ENCODE measurements at places on chromosomes 7 and 10. TPM values are rescaled to one million over a fixed set of nuclear protein-coding genes. Genes with fewer than 3 reads are reported as not detected.
A peak's percentile ranks its signal among the peaks of the same experiment; 100 is the strongest.

DNA sequence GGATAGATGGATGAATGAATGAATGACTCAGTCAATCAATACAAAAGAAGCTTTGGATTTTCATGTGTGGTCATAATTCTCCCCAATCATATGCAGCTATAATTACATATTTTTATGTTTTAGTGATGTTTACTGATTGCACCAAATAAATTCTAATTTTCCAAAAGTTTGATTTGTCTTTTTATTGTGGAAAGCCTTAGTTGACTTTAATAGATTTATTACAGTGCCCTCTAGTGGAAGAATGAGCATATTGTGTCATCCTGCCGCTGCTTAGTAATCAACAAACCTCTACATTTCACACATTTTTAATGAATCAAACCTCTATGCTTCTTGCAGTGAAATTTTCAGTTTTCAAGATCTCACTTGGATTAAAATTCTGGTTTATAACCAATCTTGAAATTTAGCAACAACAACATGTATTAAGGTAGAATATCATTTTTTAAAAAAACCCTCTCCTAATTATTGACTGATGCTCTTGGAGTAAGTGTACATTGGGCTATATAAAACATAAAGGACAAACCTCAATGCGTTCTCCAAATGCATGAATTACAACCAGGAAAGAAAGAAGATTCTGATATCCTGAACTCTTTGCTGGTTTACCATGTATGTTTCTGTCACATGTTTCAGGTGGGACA lies 55.6 kb upstream of the PNLIP start:
- DNase-seq = no peak

DNA sequence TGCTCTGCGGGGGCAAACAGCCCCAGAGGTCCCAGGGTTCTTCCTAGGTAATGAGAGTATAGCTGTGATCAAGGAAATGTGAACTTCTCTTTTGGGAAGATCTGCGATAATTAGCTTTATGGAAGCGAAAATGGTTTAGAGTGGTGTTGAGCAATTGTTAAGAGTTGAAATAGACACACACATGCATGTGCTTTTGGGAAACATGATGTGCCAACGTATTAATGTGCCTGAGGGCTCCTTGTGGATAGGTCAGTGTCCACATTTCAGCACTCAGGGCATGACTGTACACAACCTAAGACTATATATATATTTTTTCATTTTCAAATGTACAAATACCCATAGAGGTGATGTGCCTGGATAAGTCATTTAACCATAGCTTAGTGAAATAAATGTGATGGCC lies 67.0 kb downstream of the GSDME start:
- DNase-seq = no peak

GRCh38 chr10:131531265-131532190 lies 220.0 kb upstream of the TCERG1L start:
- no peak for DNase-seq

Gene SPDYE2B
- not detected for total RNA-seq

DNA sequence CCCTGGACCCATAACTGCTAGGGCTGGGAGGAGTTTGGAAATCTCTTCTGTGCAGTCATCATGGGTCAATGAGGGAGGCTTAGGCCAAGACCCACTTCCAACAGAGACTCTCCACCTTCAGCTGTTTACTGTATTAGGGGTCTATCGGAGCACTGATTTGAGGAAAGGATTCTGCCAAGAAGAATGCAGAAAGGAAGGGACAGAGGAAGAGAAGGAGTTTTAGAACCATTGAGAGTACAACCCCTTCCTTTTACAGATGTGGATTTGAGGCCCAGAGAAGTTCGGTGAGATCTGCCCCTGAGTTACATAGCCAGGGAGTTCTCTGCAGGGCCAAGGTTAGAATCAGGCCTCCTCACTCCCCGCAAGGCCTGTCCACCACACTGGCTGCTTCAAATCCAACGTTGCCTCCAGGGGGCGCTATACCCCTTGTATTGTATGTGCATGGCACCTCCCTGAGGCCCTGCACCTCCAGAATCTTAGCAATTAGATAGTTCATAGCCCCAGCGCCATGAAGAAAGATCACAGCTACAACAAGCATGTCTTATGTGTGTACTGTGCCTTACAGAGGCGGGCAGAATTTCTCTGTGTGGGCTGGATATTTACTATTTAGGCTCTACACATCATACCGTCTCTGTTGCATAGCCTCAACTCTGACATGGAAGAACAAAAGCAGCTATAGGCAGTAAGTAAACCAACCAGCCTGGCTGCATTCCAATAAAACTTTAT lies 246.8 kb downstream of the SKIDA1 start:
- DNase-seq = peak; percentile 61

Gene SORCS1
- not detected for total RNA-seq

DNA sequence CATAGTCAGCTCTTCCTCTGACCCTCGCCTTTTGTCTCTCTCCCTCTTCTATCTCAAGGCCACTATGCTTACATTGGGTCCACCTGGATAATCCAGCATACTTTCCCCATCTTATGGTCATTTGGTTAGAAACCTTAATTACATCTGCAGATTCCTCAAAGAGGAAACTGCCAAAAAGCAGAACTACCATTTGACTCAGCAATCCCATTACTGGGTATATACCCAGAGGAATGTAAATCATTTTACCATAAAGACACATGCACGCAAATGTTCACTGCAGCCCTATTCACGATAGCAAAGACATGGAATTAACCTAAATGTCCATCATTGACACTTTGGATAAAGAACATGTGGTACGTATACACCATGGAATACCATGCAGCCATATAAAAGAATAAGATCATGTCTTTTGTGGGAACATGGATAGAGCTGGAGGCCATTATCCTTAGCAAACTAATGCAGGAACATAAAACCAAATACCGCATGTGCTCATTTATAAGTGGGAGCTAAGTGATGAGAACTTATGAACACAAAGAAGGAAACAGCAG lies 114.8 kb upstream of the NPY start:
- no peak for DNase-seq

DNA sequence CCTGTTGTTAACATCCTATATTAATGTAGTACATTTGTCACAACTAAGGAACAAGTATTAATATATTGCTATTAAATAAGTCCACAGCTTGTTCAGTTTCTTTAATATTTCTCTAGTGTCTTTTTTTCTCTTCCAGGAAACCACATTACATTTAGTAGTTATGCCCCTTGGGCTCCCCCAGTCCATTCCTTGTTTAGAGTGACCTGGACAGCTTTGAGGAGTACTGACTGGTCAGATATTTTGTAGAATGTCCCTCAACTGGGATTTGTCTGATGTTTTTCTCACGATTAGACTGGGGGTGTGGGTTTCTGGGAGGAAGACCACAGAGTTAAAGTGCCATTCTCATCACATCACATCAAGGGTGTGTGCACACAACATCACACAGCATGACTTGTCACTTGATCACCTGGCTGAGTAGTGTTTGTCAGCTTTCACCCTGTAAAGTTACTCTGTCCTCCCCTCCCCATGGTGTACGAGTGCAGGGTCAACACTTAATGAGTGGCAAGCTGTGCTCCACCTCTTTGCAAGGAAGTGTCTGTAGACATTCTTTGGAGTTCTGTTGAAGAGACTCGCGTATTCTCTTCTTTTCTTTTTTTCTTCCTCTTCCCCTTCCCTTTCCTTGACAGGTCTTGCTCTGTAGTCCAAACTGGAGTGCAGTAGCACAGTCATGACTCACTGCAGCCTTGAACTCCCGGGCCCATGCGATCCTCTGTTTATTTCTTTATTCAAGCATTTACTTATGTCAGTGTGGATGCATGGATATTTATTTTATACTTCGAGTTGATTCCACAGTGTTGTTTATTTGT lies 10.2 kb downstream of the LMTK2 start:
- DNase-seq = no peak

Gene MYH16
- not detected for total RNA-seq

Gene ATAD1
- total RNA-seq = 62.3 TPM

GRCh38 chr10:12945690-12946359 lies 55.7 kb downstream of the CCDC3 start:
- no peak for DNase-seq

- no peak for DNase-seq
These were observed 856 bp downstream of the SSMEM1 start for GRCh38 chr7:130208516-130208915.

Gene TRIM50
- total RNA-seq = not detected

- DNase-seq = no peak
These were observed 30.7 kb downstream of the CNNM2 start for GRCh38 chr10:102948786-102949185.

DNA sequence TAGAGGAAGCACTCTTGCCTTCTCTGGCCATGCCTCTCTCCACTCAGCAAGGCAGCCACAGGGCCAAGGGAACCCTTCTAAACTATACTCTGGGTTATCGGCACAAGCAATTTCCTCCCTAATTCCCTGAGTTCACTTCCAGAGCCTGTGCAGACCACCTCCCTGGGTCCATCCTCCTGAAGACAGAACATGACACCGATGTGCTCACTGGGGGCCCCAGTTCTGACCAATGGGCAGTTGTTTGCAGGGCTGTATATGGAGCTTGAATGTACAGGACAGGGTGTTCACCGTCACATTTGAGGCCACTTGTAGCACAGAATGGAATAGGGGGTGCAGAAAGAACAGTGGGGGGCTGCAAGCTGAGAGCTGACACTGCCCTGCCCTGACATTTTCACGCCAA lies 77.7 kb downstream of the TFEC start:
- no peak for DNase-seq

DNA sequence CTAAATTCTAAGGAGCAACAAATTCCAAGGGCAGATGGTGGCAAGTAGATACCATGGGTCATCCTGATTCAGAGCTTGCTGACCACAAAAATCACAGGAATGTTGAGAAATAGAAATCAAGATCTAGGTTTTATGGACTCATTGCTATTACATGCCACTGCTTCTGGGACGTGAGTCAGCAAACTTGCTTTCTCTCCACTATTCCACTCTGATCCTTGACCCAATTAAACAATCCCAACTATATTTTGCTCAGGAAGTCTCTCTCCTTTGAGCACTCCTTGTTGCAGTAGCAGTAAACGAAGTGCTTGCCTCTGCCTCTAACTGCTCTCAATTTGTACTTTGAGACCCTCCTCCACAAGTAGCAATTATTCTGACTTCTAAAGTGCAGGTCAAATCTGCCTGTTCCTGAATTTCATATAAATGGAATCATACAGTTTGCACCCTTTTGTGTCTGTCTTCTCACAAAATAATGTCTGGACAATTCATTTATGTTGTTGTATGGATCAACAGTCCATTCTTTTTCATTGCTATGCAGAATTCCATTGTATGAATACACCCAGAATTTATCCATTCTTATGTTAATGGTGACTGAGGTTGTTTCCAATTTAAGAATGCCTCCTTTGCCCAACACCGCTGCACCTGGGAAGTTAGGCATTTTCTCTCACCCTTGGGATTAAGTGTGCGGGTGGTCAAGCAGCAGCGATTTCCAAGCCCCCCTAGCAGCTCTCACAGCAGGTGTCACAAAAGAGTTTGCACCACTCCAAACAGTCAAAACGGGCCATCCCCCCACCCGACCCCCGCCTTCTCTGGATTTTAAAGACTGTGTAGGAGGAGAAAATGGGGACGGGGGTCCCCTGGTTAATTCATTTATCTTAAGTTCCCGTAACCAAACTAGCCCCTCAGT lies 35.9 kb downstream of the ACSM6 start:
- no peak for DNase-seq

- no peak for DNase-seq
These were observed 2.5 kb downstream of the NXPH1 start for GRCh38 chr7:8435590-8436545.

DNA sequence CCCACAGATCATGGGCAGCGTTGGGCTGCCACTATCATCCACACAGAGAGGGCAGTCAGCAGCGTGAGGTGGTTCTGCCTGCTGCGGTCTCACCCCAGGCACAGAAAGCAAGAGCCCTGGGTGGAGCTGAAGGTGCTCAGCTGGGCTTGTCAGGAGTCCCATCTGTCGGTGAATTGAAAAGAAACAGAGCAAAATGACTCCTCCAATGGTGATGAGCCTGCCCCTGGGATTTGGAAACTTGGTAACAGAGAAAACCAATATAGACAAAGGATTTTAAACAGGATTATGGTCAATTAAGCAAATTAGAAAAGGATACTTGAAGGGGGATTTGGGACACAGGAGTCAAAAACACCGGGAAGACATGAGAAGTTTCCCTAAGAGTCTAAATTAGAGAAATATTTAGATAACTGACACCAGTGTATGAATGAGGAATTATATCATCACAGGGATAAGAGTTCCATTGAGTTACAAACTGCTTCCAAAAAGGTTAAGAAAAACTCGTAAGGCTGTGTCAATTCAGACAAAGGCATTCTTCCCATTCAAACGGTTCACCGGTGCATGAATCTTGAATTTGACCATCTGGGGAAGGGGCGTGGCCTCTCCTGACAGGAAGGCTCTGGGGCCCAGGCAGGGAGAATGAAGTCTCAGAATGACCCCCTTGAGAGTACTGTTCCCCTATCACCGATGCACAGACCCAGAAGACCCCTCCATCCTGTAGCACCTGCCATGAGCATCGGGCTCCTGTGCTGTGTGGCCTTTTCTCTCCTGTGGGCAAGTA lies 70.0 kb upstream of the PRSS58 start:
- no peak for DNase-seq

Gene CREB3L2
- 23.9 TPM for total RNA-seq

DNA sequence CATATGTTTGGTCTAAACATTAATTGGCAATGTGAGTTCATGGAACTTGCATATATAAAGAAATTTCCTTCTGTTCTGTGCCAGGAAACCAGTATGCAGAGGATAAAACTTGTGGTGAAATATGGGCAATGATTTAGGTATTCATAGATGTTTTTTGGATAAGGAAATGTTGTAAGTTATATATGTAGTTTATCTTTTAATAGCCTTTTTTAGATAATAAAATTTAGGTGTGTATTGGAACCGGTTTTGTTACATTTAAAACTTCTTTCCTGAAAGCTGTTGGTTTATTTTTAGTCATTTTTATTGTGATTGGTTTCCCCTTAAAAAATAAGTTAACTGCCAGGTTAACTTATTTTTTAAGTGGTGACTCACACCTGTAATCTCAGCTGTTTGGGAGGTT lies 22.1 kb downstream of the TAX1BP1 start:
- no peak for DNase-seq

GRCh38 chr10:48905311-48905710 lies 34.3 kb downstream of the LRRC18 start:
- DNase-seq = no peak

- DNase-seq = no peak
These were observed 19.4 kb downstream of the WBP1L start for GRCh38 chr10:102763037-102763607.

DNA sequence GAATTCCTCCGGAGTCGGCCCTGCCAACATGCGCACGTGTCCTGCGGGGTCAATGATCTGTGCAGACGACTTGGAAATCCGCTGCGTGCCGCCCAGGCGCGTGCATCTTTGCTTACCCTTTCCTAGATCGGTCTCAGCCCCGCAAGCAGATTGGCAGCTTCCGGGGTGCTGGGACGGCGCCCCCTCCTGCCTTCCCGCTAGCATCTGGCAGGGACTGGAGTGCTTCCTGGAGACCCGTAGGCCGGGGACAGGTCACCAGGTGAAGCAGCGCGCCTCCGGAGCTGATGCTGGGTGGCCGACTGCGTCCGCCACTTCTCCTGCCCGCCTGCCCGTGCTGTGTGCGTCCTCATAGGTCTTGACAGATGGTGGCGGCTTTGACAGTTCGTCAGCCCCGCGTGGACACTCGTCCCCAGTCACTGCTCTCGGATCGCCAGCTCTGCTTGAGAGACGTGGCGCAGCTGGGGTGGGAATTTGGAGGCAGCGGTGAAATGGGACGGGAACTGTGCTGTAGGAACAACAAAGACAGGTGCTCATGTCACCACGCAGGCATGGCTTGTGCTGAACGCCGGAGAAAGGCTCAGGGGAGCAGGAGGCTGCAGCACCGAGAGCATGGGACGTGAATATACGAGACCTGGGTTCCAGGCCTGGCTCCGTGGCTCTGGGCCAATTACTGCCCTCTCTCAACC lies 21.9 kb upstream of the KCNK18 start:
- DNase-seq = no peak
